ENCODE measurements at places on chromosomes 1 and 21.

GRCh38 chr1:155996166-155996565 lies 17.8 kb upstream of the ARHGEF2 start:
- DNase-seq, result no peak

DNA sequence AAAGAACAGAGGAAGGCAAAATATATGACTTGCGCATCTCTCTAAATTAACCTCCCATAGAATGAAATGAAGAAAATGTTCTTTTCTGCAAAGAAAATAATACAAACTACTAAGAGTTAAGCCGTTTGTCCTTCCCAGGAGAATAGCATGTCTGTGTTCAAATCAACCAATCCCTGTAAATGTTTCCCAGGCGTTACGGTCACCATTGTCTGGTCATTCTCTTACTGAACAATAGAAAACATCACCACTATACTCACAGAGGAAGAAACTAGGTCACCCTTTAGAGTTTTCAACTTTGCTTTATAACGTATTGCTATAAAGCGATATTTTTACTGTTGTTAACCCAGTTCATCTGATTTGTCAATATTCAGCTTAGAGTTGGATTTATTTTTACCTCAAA lies 34.1 kb downstream of the COL11A1 start:
- no peak for DNase-seq

DNA sequence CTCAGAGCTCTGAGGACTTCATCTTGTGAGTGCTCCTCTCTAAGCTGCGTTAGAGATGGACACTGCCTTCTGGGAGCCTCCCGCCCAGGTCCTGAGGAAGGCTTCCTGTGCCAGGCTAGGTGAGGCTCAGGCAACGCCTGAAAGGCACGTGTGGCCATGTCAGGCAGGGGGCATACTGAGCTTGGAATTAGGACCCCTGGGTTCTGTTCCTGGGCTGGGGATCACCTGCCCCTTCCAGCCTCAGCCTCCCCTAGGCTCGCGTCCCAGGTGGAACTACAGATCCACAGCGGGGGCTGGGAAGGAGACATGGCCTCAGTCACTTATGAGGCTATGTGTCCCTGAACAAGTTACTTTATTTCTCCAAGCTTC lies 10.0 kb upstream of the ASCL5 start:
- no peak for DNase-seq

GRCh38 chr1:183576537-183576936 lies 13.7 kb downstream of the NCF2 start:
- no peak for DNase-seq

DNA sequence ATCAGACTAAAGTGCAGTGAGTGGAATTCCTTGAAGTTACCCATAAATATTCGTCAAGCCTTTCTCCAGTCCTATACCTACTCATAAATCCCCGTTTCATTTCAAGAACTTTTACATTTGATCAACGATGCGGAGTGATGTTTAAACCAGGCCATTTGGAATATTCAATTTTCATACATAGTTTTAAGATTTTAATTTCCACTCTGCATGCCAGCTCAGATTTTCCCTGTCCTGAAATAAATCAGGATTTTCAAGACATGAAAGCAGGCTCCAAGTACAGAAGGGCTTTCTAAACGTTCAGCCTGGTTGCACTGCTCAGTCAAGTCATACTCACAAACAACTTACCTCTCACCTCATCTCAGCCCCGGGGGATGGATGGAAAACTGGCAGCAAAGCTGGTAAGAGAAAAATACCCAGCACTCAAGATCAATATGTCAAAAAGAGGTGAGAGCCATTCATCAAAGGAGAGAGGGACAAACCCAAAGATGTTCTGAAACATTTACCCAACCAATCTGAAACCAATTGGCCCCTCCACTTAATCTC lies 418.5 kb downstream of the PLPP3 start:
- DNase-seq, result no peak

DNA sequence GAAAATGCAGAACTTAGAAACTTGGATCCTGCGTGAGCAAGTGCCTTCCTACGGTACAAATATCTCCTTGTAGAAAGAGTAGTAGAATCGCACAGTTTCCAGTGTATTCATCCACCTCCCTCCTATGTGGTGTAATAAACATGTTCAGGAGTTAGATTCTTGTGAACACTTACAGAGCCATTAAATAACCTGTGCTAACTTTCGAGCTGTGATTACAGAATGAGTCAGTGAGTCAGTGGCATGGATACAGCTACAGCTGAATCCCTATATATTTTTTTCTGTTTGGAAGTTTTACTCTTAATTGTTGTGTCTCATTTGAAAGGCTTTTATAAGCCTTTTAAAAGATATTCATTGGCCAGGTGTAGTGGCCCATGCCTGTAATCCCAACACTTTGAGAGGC lies 148.7 kb downstream of the EDEM3 start:
- no peak for DNase-seq

- DNase-seq, result no peak
Measured at GRCh38 chr1:118563981-118564951, 379.2 kb upstream of the SPAG17 start.

- no peak for DNase-seq
Measured at GRCh38 chr1:113142791-113143190, 69.8 kb downstream of the LRIG2 start.

GRCh38 chr1:231964241-231964640 lies 337.7 kb downstream of the DISC1 start:
- DNase-seq, result no peak

All from 8988T (cell line).